Caco-2 (cell line): ENCODE measurements at places on chromosomes 12 and 14. TPM values are rescaled to one million over a fixed set of nuclear protein-coding genes. Genes with fewer than 3 reads are reported as not detected.

DNA sequence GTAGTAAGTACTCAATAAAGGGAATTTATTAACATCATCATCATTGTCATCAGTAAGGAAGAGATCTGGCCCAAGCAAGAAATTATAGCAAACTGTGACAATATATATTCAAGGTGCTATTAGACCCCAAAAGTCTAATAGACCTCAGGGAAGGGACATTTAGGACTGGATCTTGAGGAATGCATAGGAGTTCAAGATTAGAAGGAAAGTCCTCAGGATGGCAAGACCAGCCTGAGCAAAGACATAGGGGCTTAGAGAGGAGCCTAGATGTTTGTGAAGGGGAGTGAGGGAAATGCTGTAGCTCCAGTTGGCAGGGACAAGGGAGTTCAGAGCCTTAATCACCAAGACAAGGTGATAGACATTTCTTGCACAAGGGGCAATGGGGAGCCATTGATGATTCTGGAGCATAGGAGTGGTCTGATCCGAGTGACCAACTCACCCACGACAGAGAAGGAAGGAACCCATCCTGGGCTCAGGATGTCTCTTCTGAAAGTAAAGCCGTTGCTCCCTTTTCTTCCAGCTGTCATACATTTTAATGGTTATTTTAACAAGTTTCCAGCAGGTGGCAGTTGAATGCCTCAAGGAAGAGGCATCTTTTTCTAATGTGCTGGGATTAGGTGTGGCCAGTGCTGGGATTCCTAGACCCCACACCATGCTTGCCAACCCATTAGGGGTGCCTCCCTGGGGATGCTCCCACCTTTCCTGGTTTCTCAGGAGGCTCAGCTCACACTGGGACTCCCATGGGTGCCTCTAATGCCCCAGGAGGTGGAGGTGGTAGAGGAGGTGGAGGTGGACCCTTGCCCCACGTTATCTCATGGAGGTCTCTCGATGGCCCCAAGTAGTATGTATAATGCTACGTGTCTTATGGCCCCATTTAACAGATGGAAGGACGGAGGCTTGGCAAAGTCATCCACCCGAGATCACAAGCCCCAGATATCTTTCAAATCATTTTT, 37.8 kb downstream of the PHETA1 start:
- H3K4me1 ChIP-seq = no peaks in the 10 kb centered on the region
- H3K27me3 ChIP-seq = no peaks in the 10 kb centered on the region

DNA sequence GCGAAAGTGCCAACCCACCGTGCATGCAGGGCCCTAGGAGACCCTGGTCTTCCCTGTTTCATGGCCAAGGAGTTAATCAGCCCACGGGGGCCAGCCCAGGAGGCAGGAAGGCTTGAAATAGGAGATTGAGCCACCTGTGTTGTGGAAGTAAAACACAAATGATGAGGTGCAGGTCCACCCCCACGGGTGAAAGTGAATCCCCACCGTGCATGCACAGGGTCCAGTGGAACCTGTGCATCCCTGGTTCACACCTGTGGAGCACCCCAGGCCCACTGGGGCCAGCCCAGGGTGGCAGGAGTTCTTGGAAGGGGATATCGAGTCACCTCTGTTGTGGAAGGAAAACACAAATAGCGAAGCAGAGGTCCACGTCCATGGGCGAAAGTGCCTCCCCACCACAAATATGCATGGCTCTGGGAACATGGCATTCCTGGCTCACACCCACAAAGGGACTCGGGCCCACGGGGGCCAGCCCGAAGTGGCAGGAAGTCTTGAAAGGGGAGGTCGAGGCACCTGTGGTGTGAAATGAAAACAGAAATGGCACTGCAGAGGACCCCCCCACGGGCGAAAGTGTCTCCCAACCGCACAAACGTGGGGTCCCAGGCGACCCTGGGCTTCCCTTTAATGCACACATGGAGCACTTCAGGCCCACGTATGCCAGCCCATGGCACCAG, 381.5 kb downstream of the ALG10 start:
- no peaks in the 10 kb centered on the region for H3K4me1 ChIP-seq
- DNase-seq = no peak

GRCh38 chr12:131620520-131620919, 90.4 kb upstream of the SFSWAP start:
- no peaks in the 10 kb centered on the region for H3K36me3 ChIP-seq
- H3K27ac ChIP-seq = no peak overlapping the region
- DNase-seq = no peak
- peaks cover 5% of the 10 kb centered on the region for H3K4me1 ChIP-seq
- no peak overlapping the region for H3K4me3 ChIP-seq

GRCh38 chr12:105590571-105590970, 260.1 kb downstream of the C12orf75 start:
- no peak for DNase-seq
- no peaks in the 10 kb centered on the region for H3K4me1 ChIP-seq
- H3K27me3 ChIP-seq = no peaks in the 10 kb centered on the region

- H3K27me3 ChIP-seq = no peaks in the 10 kb centered on the region
- H3K4me3 ChIP-seq = no peak overlapping the region
- no peak overlapping the region for H3K27ac ChIP-seq
- H3K4me1 ChIP-seq = no peaks in the 10 kb centered on the region
- DNase-seq = no peak
- no peaks in the 10 kb centered on the region for H3K36me3 ChIP-seq
Measured at GRCh38 chr12:81077329-81077685, 572 bp upstream of the ACSS3 start.

GRCh38 chr14:104398656-104399055, 180.9 kb upstream of the C14orf180 start:
- no peak overlapping the region for H3K4me3 ChIP-seq
- no peak for DNase-seq

GRCh38 chr14:106276326-106277267, 750.2 kb downstream of the TMEM121 start:
- peaks cover 5% of the 10 kb centered on the region; the same call in 1 of the 2 replicates for H3K4me1 ChIP-seq
- no peak overlapping the region for H3K4me3 ChIP-seq
- no peak overlapping the region for H3K27ac ChIP-seq
- no peak for DNase-seq

DNA sequence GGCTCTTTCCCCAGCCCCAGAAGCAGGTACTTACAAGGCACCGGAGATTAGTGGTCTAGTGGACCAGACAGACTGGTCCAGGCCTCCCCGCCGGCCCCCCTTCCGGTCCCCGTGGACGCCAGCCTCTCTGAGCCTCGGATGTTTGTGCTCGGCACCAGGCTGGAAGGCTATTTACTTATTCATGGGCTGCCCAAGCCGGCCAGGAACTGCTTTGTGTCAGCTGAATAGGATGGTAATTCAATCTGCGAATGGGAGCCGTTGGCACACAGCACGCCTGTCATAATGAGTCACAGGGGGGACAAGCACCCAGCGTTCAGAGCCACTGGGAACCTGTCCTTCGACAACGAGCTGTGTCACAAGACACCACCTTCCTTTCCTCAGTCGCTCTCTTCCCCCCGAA, 82.3 kb downstream of the RIMBP2 start:
- H3K36me3 ChIP-seq = no peaks in the 10 kb centered on the region
- no peak for DNase-seq
- H3K4me3 ChIP-seq = no peak overlapping the region
- H3K4me1 ChIP-seq = peaks cover 5% of the 10 kb centered on the region; the same call in 1 of the 2 replicates
- H3K27me3 ChIP-seq = no peaks in the 10 kb centered on the region

GRCh38 chr12:51357374-51358047, 11.0 kb upstream of the CELA1 start:
- H3K27ac ChIP-seq = no peak overlapping the region
- H3K27me3 ChIP-seq = no peaks in the 10 kb centered on the region
- H3K36me3 ChIP-seq = peaks cover 9% of the 10 kb centered on the region
- no peak overlapping the region for H3K4me3 ChIP-seq
- no peaks in the 10 kb centered on the region for H3K4me1 ChIP-seq

- no peak for DNase-seq
- H3K27me3 ChIP-seq = no peaks in the 10 kb centered on the region
- H3K4me3 ChIP-seq = no peak overlapping the region
- no peaks in the 10 kb centered on the region for H3K36me3 ChIP-seq
- no peaks in the 10 kb centered on the region for H3K4me1 ChIP-seq
- H3K27ac ChIP-seq = no peak overlapping the region
Measured at GRCh38 chr12:126905752-126906151, 1361.2 kb upstream of the TMEM132C start.

GRCh38 chr14:23354990-23355389, 2.3 kb upstream of the SLC22A17 start:
- no peaks in the 10 kb centered on the region for H3K27me3 ChIP-seq
- no peak overlapping the region for H3K27ac ChIP-seq

DNA sequence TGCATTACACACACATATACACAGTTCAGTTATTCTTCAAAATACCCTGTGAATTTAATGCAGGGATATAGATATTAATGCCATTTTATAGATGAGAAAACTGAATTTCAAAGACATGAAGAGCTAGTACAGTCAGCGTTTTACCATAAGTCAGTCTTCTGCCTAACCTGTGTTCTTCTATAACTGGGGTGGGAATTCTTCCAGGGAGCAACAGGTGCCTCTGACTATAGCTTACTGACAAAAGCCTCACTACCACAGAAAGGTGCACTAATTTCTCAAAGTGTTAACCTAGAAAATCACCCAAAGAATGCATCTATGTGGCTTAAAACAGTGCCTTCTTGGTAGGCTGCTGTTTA, 84.4 kb downstream of the STXBP6 start:
- H3K27me3 ChIP-seq = no peaks in the 10 kb centered on the region
- DNase-seq = no peak
- no peak overlapping the region for H3K4me3 ChIP-seq
- peaks cover 55% of the 10 kb centered on the region for H3K4me1 ChIP-seq
- peak overlapping the region; percentile 84 for H3K27ac ChIP-seq
- H3K36me3 ChIP-seq = no peaks in the 10 kb centered on the region

GRCh38 chr14:67411370-67411769, 595 bp downstream of the PLEK2 start:
- H3K27ac ChIP-seq = peak overlapping the region; percentile 56
- H3K4me1 ChIP-seq = peaks cover 16% of the 10 kb centered on the region

- no peaks in the 10 kb centered on the region for H3K4me1 ChIP-seq
- no peaks in the 10 kb centered on the region for H3K36me3 ChIP-seq
- no peaks in the 10 kb centered on the region for H3K27me3 ChIP-seq
- no peak overlapping the region for H3K4me3 ChIP-seq
- H3K27ac ChIP-seq = no peak overlapping the region
Measured at GRCh38 chr12:99772274-99772673, 124.7 kb downstream of the GARIN6 start.

GRCh38 chr12:107105410-107105703, 12.0 kb upstream of the CRY1 start:
- H3K27ac ChIP-seq = no peak overlapping the region
- no peak for DNase-seq
- H3K36me3 ChIP-seq = no peaks in the 10 kb centered on the region
- H3K27me3 ChIP-seq = no peaks in the 10 kb centered on the region
- peaks cover 5% of the 10 kb centered on the region; the same call in 1 of the 2 replicates for H3K4me1 ChIP-seq
- no peak overlapping the region for H3K4me3 ChIP-seq

DNA sequence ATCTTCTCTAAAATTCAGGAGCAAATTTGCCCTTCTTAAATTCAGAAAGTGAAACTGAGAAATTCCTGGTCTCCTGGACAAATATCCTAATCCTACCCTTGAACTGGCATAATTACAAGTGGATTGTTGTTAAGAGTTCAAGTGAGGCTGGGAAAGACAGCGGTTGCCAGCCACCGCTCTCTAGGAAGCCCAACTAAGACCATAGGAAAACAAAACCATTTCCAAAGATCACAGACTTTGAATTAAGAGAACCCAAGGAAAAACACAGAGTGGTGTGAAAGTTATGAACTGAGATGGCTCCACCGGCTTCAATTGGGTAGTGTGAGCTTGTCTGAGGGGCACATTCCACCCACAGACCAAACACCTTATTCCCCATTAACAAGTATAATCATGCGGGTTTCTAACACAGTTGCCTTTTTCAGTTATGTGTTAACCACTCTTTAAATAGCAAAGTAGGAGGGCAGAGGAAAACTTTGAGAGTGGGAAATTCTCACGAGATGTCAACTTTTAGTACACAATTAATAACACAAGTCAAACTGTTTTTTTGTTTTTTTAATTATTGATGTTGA, 1628.8 kb upstream of the SEL1L start:
- no peak overlapping the region for H3K4me3 ChIP-seq
- H3K27ac ChIP-seq = no peak overlapping the region
- DNase-seq = no peak
- no peaks in the 10 kb centered on the region for H3K4me1 ChIP-seq
- no peaks in the 10 kb centered on the region for H3K27me3 ChIP-seq
- H3K36me3 ChIP-seq = no peaks in the 10 kb centered on the region

- 0 out of 2 replicates have a peak, but pooled peaks cover 4% of the 10 kb centered on the region for H3K4me1 ChIP-seq
- no peaks in the 10 kb centered on the region for H3K27me3 ChIP-seq
- no peak for DNase-seq
- H3K4me3 ChIP-seq = no peak overlapping the region
- H3K36me3 ChIP-seq = no peaks in the 10 kb centered on the region
- H3K27ac ChIP-seq = no peak overlapping the region
Measured at GRCh38 chr14:22213120-22213519, 375.9 kb downstream of the DAD1 start.

GRCh38 chr14:31261859-31262731, 54.5 kb upstream of the HECTD1 start:
- H3K27me3 ChIP-seq = no peaks in the 10 kb centered on the region
- H3K27ac ChIP-seq = peak overlapping the region; percentile 54
- peak; percentile 68 for DNase-seq
- H3K4me3 ChIP-seq = no peak overlapping the region

DNA sequence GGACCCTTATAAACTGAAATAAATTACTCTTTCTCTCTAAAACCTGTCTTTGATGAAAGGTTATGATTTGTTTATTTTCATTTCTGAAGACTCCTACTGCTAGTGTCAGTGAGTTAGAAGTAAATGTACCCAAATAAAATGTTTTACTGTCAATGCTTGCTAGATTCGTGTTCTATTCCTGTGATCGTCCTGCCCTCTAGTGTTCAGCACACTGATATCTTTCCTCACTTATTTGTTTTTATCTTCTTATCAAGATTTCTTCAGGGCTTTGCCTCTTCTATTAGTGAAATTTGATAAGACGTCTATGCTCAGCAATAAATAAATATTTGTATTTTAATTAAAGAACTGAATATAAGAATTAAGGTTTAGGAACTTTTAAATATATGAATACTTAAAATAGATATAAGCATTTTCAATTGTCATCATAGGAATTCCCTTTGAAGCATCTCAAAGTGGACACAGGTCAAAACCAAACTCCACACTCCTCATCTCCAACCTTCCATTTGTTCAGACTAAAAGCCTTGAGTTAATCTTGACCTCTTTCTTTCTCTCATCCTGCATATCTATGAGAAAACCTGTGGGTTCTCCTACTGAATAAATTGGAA, 75.8 kb downstream of the C12orf50 start:
- no peaks in the 10 kb centered on the region for H3K4me1 ChIP-seq
- no peaks in the 10 kb centered on the region for H3K27me3 ChIP-seq
- no peaks in the 10 kb centered on the region for H3K36me3 ChIP-seq
- H3K4me3 ChIP-seq = no peak overlapping the region

- no peak overlapping the region for H3K4me3 ChIP-seq
- no peak overlapping the region for H3K27ac ChIP-seq
- H3K27me3 ChIP-seq = no peaks in the 10 kb centered on the region
- H3K4me1 ChIP-seq = no peaks in the 10 kb centered on the region
Measured at GRCh38 chr12:87939182-87939581, 90.0 kb downstream of the C12orf50 start.

GRCh38 chr12:27578689-27579372, 54.8 kb downstream of the PPFIBP1 start:
- H3K4me1 ChIP-seq = no peaks in the 10 kb centered on the region; the same call in 1 of the 2 replicates
- no peak for DNase-seq
- no peaks in the 10 kb centered on the region for H3K27me3 ChIP-seq
- no peak overlapping the region for H3K27ac ChIP-seq
- peaks cover 1% of the 10 kb centered on the region; the same call in 1 of the 2 replicates for H3K36me3 ChIP-seq

GRCh38 chr12:85633491-85633890, 202.7 kb downstream of the RASSF9 start:
- no peak overlapping the region for H3K4me3 ChIP-seq
- DNase-seq = no peak
- no peaks in the 10 kb centered on the region for H3K27me3 ChIP-seq

Gene OR4K13
- not detected in 2 replicates for total RNA-seq

Gene HOXC13
- 6.4 and 7.3 TPM in 2 replicates for total RNA-seq

Gene LRRIQ1
- total RNA-seq = not detected in 2 replicates

Gene ANKRD52
- 34.6 and 46.3 TPM in 2 replicates for total RNA-seq

Gene RASSF9
- total RNA-seq = 0.20 and 0.35 TPM in 2 replicates

Gene IFI27L1
- 11.6 and 13.6 TPM in 2 replicates for total RNA-seq

Gene OTOGL
- total RNA-seq = 0.39 and 0.72 TPM in 2 replicates

Gene PLEKHH1
- total RNA-seq = 32.4 and 41.2 TPM in 2 replicates
